Lower lobe of right lung (tissue), 2 donors: ENCODE measurements at places on chromosomes 1 and 21. TPM values are rescaled to one million over a fixed set of nuclear protein-coding genes. Genes with fewer than 3 reads are reported as not detected.

Gene MSH4
- total RNA-seq: 0.65 TPM

Gene FOXO6
- 0.92 TPM for total RNA-seq

DNA sequence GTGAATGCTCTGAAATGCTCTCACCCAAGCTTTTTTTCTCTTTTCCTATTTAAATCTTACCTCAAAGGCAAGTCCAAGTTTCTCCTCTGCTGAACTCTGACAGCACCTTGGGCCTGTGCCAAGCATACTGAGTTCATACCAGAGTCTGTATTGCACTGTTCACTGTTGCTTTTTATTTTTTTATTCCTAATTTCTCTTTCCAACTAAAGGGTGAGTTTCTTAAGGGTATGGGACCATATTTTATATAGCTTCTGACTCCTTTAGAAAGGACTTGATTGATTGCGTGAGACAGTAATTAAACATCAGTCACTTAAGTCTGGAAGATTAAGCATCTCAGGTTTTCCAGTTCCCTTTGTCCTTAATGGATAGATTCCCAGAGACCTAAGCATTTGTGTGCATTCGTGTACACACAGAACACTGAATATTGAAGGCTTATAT, 69.9 kb downstream of the CACHD1 start:
- peak; percentile 60 for DNase-seq

GRCh38 chr1:67743072-67743725, 58.2 kb downstream of the GADD45A start:
- DNase-seq: no peak

DNA sequence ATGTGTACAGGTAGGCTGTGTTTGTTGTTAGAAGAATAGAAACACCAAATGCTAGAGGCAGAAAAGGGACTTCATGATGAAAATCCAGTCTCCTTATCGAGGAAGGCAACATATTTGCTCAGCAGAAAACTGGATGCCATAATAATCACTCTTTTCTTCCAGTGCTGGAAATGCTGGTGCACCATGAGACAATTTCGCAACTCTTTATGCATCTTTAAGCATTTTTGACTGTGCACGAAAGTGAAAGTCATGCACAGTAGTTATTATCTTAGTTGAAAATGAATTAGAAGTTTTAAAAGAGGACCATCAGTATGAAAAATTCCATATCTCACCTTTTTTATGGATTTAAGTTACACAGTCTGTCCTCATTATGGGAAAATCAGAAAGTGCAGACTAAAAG, 29.1 kb downstream of the SMYD2 start:
- no peak for DNase-seq

DNA sequence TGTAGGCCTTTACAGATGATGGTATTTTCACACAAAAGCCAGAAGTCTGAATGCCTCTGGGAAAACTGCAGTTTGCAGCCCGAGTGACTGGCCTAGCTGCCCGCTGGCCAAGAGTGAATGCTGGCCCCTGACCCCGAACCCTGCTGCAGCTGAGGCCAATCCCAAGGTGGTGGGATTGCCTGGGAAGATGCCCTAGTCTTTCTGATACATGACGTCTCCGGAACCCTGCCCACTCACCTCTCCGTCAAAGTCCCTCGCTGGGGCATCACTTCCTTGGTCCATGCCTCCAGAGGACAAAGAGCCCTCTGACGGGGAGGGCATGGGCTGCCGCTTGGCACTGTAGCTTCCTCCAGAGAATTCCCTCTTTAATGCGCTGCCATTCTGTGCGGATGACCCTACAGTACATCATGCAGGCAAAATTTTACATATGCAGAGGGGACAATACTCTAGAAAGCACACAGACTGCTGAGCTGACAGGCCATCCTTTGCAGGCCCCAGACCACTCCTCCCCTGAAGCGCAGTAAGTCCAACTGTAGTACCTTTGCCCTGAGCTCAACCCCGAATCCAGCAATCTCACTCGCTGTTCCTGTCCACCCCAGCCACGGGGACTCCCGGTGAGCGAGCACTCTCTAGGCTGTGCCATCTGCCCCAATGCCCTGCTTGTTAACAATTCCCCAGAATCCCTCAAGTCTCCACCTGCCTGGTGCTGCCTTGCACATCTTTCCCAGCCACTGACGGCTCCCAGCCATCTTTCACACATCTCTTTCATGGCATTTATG, 54.7 kb downstream of the COQ8A start:
- DNase-seq: no peak

DNA sequence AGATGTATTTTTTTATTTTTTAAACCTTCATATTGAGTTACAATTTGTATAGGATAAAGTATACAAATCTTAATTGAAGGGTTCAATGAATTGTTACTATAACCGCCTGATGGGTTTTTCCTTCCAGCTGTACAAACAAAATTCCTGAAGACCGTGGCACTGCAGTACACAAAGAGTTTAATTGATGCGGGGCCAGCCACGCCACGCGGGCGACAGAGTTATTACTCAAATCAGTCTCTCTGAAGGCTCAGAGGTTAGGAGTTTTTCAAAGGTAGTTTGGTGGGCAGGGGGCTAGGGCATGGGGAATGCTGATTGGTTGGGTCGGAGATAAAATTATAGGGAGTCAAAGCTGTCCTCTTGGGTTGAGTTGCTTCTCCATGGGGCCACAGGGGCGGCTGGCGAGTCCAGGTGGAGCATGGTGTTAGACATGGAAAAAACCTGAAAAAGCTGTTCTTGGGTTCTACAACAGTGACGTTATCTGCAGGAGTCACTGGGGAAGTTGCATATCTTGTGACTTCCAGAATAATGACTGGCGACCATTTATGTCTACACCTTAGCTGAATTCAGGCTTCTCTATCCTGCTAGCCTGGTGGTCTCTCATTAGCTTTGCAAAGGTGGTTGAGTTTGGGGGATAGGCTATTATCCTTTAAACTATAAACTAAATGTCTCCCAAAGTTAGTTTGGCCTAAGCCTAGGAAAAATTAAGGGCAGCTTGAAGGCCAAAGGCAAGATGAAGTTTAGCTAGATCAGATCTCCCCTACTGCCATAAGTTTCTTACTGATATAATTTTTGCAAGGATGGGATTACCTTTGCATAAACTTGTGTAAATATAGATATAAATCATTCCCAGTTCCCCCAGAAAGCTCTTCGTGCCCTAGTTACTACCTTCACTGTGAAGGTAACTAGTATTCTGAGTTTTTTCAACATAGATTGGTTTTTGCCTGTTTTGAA, 13.0 kb upstream of the TMEM9 start:
- DNase-seq: no peak

- peak; percentile 70 for DNase-seq
These were observed at the start of gene CELSR2 for GRCh38 chr1:109248797-109249629. TSS of gene CELSR2 (plus strand) at chr1:109249539. CDS start at chr1:109250080, 541 bp downstream.

DNA sequence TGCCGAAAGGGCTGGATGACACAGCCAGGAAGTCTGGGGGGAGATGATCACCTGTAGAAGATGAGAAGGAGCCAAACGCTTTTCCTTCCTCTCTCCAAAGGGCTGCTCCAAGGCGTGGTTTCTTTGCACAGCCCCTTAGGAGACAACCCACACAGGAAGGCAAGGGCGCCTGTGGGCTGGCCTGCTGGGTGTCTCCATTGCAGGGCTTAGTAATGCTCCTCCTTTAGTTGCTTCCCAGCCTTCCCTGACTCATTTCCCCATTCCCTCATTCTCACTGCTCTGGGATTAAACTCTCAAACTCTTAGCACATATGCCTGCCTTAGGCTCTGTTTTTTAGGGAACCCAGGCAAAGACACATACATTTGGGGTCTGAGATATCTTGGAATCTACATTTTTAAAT, 1.7 kb upstream of the CLCA1 start:
- no peak for DNase-seq

DNA sequence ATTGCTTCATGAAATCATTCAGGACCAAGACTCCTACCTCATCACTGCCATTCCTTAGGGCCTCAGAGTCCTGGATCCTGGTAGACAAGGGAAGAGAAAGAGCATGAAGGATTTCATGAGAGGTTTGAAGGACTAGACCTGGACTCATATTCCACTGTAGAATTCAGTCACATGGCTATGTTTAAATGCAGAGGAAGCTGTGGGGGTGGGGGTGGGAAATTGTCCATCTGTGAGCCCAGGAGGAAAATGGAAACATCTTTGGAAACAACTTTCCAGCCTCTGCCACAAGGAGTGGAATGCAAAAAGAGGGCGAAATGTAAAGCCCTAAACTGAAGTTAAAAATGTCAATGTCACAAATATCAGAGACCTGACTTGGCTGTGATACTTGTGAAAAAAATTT, 73.0 kb downstream of the BRINP2 start:
- no peak for DNase-seq

DNA sequence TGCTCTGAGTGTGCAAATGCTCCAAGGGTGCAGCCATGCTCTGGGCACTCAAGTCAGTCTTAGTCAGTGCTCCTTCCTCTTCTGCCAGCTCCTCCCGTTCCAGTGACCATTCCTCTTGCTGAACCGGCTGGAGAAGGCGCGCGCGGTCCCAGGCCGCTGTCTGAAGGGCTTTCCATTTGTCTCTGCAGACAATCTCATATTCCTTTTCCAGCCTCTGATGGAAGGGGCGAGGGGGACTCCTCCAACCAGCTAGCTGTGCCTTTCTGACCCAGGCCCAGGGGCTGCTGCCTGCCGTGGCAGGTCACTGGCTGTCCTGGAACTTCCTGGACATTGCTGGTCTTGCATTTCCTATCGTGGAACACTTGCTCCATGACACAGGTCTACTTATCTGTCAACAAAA, 67.5 kb downstream of the RIPK4 start:
- DNase-seq: no peak
